ENCODE measurements at places on chromosomes 5 and 9.
A peak's percentile ranks its signal among the peaks of the same experiment; 100 is the strongest.

- DNase-seq: no peak
Observed at GRCh38 chr9:118457171-118458000, 753.2 kb downstream of the TLR4 start.

DNA sequence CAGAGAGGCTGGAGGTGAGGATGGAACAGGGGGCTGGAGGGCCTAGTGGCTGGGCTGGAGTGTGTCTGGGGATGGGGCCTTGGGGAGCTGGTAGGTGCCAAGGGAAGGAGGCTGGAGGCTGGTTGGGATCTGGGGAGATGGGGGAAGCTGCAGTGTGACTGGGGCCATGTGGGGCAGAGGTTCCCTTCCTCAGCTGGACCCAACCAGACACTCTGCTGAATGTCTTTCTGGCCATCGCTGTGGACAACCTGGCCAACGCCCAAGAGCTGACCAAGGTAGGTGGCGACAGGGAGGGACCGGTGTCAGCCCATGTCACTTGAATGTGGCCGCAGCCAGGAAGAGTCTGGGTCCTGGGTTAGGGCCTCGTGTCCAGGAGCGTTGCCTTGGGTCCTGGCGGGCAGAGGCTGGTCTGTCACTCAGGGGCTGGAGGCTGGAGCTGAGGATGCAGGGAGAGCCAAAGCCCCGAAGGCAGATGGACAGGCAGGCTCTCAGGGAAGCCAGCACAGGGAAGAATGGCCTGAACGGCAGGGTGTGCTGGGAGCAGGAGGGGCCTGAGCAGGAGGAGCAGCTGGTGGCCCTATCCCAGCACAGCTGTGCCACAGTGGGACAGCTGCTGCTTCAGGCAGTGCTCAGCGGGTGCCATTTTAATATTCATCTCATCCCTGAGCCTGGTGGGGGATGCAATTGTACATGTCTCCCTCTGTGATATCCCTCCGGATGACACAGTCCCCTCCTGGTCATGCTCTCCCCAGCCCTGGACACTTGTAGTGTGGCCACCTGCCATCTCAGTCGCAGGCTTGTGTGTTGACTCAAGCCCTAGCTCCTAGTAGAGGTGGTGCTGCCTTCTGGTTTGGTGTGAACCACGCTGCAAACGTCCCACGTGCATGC, 132.5 kb downstream of the CACNA1B start:
- DNase-seq: peak; percentile 15

GRCh38 chr9:8365466-8366160, 566.0 kb upstream of the DMAC1 start:
- DNase-seq: no peak

DNA sequence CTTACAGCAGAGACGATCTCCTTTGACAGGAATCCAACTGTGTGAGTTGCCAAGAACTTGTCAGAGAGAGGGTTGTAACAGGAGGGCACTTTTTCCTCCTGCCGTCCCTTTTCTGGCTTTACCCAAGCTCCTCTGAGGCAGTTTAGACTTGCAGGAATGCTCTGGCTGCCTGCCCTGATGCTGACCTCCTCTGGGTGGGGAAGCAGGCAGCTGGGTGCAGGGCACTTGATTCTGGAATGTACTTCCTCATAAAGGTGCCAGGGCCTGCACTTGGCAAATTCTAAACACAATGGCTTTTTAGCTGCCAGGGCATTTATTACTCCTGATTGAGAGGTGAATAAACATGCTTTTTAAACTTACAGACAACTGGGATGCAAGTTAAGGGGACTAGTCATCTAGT, 190.4 kb downstream of the EPB41L4A start:
- DNase-seq: peak; percentile 22

- DNase-seq: no peak
Observed at GRCh38 chr5:153831973-153832372, 206.7 kb downstream of the FAM114A2 start.

- DNase-seq: no peak
Observed at GRCh38 chr5:162323466-162323865, 255.9 kb downstream of the GABRG2 start.

- DNase-seq: no peak
Observed at GRCh38 chr5:173155912-173156311, 11.6 kb downstream of the BNIP1 start.

GRCh38 chr9:122900791-122901190, 4.4 kb downstream of the RC3H2 start:
- DNase-seq: no peak

DNA sequence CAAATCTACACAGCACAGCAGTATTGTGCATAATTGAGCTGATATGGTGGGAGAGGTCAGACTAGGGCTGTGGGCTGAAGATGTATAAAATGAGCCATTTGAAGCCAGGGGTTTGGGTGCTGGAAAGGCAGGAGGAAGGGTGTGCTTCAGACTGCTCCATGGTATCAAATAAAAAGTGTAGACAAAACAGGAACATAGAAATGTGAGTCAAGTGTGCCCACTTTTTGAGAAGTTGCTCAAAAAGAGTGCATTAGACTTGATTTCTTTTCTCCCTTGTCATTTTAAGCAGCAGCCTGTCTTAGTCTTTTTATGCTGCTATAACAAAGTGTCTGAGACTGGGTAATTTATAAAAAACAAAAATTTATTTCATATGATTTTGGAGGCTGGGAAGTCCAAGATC, 55.8 kb upstream of the ZFAND5 start:
- no peak for DNase-seq

DNA sequence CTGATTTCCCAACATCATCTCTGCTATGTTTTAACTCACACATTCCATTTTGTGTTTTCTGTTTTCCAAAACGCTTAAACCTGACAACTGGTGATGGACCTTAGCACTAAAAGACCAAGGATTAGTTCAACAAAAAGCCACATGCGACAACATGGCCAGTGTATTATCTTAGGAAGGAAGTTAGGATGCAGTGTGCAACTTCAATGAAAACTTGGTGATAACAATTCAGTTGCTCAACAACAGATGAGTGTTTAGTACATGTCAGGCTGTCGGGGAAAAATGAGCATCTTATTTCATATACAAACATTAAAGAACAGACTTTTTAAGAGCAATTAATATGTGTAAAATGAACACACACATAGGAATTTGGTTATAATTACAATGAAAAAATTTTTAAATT, 780.0 kb downstream of the SEMA5A start:
- DNase-seq: no peak

DNA sequence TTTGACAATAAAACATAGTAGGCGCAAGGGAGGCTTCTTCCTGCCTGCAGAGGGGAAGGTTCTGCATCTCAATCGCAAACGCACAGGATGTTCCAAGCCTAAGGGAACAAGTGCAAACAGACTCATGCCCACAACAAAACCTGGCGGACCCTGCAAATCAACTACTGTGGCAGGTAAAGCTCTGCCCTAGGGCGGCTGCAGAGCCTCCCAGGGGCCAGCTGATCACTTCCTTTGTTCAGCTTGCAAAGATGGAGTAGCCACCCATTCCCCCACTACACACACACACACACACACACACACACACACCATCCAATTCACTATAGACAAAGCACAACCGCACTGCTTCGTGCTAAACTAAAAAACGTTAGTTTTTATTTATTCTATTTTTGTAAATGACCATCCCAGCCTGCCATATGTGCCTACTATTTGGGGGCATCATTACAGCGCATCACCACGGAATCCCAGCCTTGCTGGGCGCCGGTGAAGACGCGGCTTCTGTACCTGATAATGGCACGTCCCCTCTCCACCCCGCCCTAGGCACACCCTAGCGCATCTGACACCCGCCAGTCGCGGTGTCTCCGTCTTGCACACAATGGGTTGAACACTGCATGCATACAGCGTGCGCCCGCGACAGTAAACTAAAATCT, 57.6 kb downstream of the DPYSL3 start:
- peak; percentile 43 for DNase-seq

- no peak for DNase-seq
Observed at GRCh38 chr5:1079486-1079885, 32.4 kb downstream of the SLC12A7 start.

DNA sequence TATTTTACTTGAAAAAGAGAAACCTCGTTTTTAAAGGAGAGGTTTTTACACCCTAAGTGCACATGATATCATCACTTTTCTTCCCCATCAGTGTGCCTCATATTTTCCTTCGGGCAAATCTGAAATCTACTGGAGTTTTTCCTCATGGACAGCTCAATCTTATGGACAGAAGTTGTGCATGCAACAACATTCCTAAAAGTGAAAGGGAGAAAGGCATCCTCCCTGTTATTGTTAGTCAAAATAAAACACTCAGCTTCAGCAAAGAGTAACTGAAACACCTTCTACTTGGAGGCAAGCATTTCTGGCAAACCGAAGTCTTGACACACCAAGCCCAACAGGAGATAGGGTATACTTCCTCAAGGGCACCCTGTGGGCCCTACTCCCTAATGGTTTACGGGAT, 217.9 kb downstream of the BNC2 start:
- DNase-seq: no peak
